ENCODE measurements at places on chromosomes 16 and 17.
A peak's percentile ranks its signal among the peaks of the same experiment; 100 is the strongest.

DNA sequence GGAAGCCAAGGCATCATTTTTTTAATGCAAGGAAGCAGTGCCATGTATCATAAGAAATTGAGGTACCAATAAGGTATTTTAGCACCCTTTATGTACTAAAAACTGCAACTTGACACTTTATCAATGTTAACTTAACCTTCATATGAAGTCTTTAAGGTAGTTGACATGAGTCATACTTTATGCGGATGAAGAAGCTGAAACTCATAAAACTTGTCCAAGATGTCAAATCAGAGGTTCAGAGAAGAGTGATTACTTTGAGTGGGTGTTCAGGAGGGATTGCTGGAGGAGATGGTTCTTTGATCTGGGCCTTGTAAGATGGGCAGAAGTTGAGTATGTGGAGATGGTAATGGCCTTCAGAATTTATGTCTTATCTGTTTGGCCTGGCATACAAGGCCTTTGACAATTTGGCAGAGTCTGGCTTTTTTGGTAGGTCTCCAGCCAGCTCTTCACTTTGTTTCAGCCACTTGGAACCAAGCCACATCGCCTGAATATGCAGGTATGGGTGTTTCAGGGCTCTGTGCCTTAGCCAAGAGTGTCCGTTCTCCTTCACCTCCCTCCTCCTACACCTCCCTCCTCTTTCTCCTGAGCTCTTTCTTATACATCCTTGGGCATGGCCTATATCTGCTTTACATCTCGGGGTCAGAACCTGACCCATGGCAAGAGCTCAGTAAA is 23.7 kb downstream of the YPEL2 start:
- no peak for DNase-seq

GRCh38 chr16:86604436-86605193 is 26.3 kb downstream of the FOXL1 start:
- peak; percentile 49 for DNase-seq

DNA sequence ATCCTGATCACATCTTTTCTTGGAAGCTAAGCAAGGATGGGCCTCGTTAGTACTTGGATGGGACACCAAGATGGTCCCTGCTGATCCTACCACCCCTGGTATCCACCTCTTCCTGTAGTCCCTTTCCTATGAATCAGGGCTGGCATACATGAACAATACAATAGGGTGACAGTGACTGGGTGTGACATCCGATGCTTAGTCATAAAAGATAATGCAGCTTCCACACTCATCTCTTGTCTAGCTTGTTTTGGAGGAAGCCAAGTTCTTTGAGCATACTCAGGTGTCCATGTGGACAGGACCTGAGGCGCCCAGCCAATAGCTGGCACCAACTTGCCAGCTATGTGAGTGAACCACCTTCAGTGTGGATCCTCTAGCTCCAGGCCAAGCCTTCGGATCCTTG is 62.5 kb upstream of the NFAT5 start:
- DNase-seq: no peak

- DNase-seq: no peak
These were observed 77.3 kb upstream of the NLRP1 start for GRCh38 chr17:5661491-5662125.

GRCh38 chr16:81745704-81746558 is 33.2 kb upstream of the PLCG2 start:
- DNase-seq: peak; percentile 83

DNA sequence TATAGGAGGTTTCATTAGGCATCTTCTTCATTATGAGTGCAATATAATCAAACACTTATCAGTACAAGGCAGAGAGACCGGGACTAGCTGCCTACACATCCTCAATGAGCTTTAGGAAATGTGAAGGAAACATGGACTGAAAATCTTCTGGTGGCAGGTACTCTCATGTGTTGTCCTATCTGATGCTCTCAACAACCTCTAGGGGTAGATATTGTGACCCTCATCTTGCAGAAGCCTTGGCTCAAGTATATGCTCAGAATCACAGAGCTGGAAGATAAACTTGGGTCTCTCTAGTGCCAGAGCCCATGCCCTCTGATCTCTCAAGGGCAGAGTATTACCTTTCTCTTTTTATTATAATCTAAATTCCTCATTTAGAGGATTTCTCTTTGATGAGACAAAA is 181.6 kb upstream of the C17orf78 start:
- DNase-seq: no peak

DNA sequence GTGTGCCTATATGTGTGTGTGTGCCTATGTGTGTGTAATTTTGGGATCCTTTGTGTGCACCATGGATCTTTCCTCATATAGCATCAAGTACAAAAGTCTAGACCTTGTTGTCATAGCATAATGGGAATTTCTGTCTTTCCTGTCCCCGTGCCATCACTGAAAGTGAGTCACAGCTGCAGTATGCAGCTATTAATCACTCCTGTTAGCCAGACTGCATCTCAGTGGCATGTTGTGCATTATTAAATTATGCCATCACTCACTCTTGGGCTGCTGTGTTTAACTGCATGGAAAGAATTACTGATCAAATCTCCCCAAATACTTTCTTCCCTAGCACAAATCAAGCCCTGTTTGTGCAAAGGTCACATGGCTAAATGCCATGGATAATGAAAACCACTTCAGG is 92.4 kb downstream of the CBLN1 start:
- DNase-seq: no peak

DNA sequence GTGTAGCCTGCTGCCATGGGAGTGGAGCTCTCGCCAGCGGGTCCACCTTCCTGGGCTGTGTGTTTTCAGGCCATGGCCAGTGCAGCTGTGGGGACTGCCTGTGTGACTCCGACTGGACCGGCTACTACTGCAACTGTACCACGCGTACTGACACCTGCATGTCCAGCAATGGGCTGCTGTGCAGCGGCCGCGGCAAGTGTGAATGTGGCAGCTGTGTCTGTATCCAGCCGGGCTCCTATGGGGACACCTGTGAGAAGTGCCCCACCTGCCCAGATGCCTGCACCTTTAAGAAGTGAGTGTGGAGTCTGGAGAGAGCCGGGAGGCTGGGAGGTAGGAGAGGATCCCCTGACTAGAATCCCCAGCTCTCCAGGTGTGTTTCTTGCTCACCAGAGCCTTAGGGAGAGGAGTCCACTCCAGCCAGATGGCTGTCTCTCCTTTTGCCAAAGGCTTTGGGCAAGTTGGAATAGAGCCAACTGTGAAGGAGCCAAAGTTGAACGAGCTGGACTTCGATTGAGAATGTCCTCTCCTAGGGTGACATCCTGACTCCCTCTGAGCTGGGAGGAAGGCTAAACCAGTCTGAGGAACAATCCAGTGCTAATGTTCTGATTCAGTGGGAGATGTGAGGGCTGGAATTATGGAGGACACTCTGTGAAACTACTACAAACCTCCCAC is 24.4 kb upstream of the EFCAB13 start:
- DNase-seq: no peak
